ENCODE measurements at places on chromosomes 4 and X.
A peak's percentile ranks its signal among the peaks of the same experiment; 100 is the strongest.

- no peak for DNase-seq
Observed at GRCh38 chr4:173498023-173498422, 32.0 kb downstream of the HAND2 start.

DNA sequence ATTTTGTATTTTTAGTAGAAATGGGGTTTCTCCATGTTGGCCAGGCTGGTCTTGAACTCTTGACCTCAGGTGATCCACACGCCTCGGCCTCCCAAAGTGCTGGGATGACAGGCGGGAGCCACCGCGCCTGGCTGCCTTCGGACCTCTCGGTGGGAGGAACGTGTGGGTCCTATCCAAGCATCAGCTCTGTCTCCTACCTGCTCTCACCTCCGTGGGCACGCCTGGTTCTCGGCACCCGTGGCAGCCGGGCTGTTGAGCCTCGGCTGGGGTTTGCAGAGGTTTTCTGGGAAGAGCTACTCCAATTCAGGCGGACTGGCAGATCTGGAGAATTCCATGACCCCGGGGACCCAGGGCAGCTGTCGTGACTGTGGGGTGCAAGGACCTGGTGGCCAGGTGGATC is 23.6 kb upstream of the PPP2R3B start:
- DNase-seq: no peak

DNA sequence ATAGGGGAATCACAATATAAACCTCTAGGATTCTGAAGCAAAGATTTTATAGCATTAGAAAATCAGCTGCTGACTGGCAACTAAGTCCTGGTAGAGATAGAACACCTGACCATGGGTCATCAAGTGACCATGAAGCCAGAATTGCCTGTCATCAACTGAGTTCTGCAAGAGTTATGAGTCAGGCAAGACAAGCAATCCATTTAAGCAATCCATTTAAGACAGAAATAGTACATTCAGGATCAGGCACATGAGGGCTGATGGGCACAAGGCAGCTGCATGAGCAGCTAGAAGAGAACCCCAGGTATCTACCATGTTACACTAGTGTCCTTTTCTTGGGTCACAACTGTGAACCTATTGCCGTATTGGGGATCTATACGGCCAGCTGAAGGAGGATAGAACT is 98.9 kb downstream of the SPRY1 start:
- no peak for DNase-seq

GRCh38 chr4:142697320-142697719 is 148.8 kb downstream of the INPP4B start:
- DNase-seq: no peak

- peak; percentile 35 for DNase-seq
Observed at GRCh38 chrX:119565107-119565663, at the start of gene STEEP1. Gene STEEP1, minus strand, starts transcription at chrX:119565409. Its CDS starts 54 bp downstream, at chrX:119565355.

GRCh38 chr4:84366161-84366560 is 132.9 kb downstream of the NKX6-1 start:
- DNase-seq: no peak

DNA sequence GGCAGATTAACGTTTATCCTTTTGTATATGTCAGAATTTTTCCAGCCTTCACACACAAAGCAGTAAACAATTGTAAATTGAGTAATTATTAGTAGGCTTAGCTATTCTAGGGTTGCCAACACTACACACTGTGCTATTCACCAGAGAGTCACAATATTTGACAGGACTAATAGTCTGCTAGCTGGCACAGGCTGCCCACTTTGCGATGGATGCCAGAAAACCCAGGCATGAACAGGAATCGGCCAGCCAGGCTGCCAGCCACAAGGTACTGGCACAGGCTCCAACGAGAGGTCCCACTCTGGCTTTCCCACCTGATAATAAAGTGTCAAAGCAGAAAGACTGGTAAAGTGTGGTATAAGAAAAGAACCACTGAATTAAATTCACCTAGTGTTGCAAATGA is 94.8 kb downstream of the TET2 start:
- no peak for DNase-seq

- DNase-seq: no peak
Observed at GRCh38 chr4:85946821-85947220, 413.0 kb downstream of the MAPK10 start.

DNA sequence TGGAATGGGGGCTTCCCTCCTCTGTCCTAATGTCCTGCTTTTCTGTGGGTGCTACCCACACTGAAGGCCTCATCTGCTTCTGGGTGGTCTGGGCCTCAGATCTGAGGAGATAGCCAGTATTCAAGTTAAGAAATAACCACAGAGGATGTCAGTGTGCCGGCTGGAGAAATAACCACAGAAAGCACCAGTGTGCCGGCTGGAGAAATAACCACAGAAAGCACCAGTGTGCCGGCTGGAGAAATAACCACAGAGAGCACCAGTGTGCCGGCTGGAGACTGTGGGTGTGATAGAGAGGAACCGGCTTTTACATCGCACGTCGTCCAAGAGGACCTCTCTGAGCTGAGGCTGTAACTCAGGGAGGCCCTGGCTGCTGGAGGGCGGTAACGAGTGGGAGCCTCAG is 65.7 kb upstream of the PSAPL1 start:
- DNase-seq: no peak

DNA sequence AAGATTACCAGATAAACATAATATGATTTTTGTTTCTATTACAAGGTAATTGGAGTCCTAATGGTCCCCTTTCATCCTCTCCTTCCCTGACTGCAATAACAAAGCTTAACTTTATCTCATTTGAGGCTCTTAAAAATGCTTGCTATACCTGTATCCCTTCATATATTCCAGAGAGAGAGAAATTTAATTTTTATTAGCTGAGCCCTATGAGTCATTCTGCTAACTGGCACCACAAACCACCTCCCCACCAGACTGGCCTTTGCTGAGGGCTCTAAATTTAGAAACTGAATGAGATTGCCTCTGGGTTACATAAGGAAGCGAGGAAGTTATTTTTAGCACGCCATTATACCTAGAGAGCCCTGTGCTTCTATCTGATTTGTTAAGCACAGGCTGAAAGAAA is 27.4 kb downstream of the CBLL2 start:
- no peak for DNase-seq

DNA sequence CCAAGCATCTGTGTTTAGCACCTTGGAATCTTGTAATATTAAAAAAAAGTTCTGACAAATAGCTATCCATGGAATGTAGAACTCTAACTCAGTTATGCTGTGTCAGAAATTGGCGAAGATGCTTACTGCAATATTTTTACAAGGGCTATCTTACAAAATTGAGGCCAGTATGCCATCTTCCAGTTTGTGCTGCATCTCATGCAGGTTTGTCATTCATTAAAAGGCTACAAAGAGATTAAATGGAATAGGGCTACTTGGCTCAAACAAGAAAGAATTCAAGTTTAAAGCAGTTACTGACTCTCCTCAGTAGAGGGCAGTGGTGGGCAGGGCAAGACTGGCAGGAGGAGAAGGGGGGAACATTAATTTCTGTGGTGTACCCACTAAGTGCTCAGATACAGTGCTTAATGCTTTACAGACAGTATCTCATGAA is 66.5 kb downstream of the SHROOM4 start:
- no peak for DNase-seq

DNA sequence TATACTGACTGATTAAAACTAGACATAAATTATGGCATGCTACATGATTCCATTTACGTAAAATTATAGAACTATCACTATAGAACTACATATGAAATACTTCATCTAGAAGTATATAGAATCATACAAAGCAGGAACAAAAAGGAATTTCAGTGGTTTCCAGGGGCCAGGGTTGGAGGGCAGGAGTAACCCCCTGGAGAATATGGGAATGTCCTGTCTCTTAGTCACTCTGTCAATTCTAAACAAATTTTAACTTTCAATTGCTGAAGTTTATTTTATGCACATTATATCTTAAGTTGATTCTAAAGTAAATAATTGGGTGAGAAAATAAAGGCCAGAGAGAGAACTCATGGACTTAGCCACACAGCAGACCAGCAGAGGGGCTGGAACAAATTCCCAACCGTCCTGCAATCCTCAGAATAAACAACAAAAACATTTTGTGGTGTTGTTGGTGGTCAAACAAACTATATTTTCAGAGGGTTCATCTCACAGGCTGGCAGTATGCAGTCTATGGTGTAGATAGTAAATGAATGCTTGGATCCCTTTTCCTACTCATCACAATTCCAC is 476.9 kb upstream of the SLIT2 start:
- DNase-seq: no peak

GRCh38 chrX:20217271-20217670 is 49.4 kb downstream of the RPS6KA3 start:
- no peak for DNase-seq

- peak; percentile 9 for DNase-seq
Observed at GRCh38 chr4:137531986-137532868, at the start of gene PCDH18. Gene PCDH18, minus strand, starts transcription at chr4:137532494. Its CDS starts 406 bp downstream, at chr4:137532088.

- DNase-seq: no peak
Observed at GRCh38 chr4:20297783-20298182, 46.1 kb downstream of the SLIT2 start.

DNA sequence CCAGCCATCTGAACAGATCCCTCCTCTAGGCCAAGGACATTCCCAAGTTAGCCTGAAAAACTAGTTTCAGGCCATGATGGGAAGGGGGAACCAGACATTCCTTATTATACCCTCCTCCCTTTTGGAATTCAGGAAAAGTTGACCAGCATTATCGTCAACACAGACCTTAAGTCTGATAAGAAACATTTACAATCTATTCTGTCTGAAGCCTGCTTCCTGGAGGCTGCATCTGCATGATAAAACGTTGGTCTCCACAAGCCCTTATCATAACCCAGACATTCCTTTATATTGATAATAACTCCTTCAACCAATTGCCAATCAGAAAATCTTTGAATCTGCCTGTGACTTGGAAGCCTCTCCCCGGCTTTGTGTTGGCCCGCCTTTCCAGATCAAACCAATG is 44.3 kb downstream of the EFHC2 start:
- no peak for DNase-seq

DNA sequence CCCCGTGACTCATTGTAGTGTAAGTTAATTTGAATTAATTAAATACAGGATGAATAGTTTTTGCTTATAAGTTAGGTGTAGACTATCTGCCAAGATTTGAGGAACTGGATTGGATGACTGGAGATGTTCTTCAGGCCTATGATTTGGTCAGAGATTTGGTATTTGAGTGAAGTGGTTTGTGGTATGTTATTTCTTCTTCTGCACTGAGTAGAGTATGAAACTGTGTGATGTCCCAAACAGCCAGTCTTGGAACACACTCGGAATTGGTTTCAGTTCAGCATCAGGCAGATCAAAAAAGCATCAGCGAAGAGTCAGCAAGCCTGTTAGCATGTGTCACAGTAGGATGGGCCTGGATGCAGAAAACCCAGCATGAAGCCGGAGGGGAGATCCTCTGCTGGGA is 294.1 kb downstream of the ARHGAP10 start:
- DNase-seq: no peak

- DNase-seq: no peak
Observed at GRCh38 chrX:129945131-129945530, 37.3 kb upstream of the BCORL1 start.

GRCh38 chrX:125289920-125290319 is 29.8 kb upstream of the TEX13C start:
- no peak for DNase-seq

- no peak for DNase-seq
Observed at GRCh38 chr4:98610431-98610830, 48.0 kb downstream of the TSPAN5 start.

- no peak for DNase-seq
Observed at GRCh38 chr4:8702516-8703400, 110.2 kb downstream of the CPZ start.

GRCh38 chr4:77872723-77873445 is 10.3 kb downstream of the MRPL1 start:
- DNase-seq: no peak

DNA sequence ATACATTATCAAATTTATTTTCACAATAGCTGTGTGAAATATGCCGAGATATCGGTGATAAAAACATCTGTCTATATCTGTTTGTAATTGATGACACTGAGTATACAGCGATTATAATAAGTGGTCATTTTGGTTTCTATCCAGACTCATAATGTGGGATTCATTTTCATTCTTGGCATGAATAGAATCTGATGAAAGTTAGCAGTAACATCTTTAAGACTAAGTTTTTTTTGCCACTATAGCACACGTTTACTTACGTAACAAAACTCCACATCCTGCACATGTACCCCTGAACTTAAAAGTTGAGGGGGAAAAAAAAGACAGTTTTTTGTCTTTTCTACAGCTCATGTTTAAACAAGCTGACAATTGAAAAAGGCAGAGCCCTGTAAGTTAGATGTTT is 86.4 kb downstream of the PPA2 start:
- no peak for DNase-seq

DNA sequence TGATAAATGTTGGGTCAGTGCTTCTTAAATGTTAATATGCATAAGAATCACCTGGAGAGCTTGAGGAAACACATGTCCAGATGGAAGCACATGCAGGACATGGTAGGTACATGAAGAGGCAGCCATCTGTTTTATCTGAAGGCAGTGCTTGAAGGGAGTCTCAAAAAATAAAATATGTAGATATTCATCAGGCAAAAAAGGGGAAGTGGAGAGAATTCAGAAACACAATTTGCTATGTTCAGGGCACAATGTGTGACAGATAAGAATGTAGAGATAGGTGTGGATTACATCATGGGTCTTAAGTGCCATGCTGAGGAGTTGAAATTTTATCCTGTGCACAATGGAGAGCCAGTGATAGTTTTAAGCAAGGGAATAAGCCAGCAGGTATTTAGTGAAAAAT is 59.6 kb upstream of the CASK start:
- no peak for DNase-seq

GRCh38 chrX:120299928-120300327 is 11.3 kb downstream of the TMEM255A start:
- peak; percentile 59 for DNase-seq

DNA sequence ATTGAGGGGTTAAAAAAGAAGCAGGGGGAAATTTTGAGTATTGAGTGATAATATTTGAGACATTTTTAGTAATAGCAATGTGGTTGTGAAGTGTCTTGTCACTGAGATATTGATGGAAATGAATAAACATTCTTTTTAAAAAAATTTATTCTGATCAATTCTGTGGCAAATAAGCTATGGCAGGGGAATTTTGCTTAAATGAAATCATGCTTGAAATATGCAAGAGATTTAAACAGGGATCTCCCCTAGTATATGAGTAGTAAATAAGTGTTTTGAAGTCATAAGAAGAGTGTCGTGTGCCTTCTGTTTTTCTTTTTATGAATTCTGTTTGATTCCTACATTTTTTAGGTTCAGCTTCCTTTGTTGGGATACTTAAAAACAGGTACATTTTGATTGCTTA is 23.2 kb downstream of the IL15 start:
- no peak for DNase-seq

DNA sequence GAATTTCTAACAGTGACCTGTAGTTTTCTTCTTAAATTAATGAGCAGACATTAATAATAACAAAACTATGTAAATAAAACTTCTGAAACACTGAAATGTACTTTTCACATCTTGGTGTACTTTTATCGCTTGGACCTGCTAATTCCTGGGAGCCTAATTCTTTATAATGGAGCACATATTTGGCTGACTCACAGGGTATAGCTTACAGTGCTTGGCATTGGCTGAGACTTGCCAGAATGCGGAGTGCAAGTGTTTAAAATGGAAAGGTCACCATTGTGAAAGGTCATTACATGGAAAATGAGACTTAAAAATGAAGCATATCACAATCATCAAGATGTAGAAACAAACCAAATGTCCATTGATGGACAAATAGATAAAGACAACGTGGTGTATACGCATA is 137.3 kb upstream of the PDLIM3 start:
- DNase-seq: no peak
